GM03348 (cell line): ENCODE measurements at places on chromosomes 16 and 17.

DNA sequence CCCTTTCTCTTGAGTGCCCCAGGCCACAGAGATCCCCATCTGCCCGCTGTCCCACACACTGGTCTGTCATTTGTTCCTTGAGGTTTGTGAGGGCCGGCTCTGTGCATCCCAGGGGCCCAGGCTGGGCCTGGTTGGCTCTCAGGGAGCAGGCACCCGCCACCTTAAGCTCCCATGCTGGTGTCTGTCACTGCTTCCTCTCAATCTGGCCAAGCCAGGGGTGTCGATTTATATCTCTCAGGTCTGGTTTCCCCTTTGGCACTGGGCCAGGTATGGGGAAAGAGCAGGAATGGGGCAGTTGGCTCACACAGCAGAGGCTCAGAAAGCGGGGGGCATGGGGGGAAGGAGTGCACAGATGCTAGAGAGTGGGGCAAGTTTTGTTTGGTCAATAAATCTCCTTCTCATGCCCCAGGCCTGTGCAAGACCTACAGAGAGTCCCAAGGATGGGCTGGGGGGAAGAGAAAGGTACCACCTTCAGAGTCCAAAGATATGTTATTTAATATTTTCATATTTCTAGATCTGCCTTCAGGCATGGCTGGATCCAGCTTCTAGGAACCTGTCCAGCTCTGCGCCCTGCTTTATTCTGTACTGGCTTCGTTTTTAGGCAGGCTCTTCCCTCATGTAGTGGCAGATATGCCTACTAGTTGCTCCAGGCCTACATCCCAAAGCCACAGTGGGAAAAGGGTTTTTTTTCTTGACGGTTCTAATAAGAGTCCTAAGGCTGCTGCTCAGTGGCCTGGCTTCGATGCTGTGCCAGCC, 34.3 kb downstream of the IL4R start:
- DNase-seq = no peak

- no peak for DNase-seq
Measured at GRCh38 chr17:82449131-82449882, 1.2 kb downstream of the CYBC1 start.

DNA sequence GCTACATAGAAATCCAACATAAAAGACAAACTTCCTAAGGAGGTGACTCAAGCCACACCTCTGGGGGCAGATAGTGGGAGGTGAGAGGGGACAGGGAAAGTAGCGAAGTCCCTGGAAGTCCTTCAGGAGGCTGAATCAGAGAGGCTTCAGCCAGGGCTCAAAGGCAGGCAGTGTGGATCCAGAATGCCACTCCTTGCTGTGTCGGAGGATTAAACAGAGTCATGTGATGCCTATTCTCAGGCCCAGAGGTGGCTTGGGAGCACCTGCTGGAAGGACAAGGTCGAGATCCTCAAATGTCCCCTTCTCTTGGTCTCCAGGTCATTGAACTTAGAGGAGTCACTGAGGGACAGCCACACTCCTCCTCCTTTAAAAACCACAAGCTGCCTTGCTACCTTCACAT, 391.1 kb downstream of the SOX9 start:
- no peak for DNase-seq

DNA sequence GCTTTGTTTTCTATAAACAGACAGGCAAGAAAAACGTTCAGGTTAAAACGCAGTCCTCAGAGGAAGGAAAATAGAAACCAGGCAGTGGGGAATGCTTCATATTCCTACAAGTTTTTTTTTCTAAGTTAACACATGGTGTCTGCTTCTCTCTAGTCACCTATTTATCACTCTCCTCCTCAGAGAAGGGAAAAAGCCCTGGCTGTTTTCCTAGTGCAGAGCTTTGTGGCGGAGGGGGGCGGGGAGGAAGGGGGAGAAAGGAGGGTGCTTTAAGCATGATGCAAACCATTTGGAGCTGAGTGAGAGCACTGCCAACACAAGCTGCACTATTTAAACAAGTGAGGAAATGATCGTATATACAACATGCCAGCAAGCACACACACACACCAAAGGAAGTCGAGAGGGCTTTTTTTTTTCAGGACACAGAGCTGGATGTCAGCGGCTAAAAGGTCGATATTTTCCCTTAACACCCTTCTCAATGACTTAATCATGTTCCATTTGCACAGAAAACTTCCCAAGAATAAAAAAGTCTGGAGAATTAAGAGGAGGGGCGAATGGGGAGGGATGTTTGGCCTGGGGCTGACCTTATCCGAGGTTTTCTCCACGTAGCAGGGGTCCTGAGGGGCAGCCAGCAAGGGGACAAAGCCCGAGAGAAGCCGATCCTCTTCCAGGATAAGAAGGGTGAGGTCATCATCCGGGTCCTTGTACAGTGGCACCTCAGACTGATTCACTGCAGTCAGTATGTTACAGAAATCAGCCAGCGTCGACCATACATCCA, 117.4 kb downstream of the HIC1 start:
- peak; percentile 83 for DNase-seq

DNA sequence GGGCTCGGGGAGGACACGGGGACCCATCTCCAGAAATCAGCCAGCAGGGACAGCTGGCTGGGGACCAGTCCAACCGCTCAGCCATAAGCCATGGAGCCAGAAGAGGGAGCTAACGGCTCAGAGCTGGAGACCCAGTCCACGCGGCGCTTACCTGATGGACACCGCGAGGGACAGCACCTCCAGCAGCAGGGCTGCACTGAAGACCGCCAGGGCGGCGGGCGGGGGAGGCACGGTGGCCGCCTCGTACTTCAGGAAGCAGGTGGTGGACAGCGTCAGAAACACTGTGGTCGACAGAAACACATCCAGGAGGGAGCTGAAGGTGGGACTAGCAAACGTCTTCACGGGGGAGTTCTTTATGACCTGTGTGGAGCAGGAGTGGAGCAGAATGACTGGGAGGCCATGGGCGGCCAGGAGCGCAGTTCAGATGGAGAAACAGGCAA, 102.6 kb upstream of the CREBBP start:
- peak; percentile 78 for DNase-seq

DNA sequence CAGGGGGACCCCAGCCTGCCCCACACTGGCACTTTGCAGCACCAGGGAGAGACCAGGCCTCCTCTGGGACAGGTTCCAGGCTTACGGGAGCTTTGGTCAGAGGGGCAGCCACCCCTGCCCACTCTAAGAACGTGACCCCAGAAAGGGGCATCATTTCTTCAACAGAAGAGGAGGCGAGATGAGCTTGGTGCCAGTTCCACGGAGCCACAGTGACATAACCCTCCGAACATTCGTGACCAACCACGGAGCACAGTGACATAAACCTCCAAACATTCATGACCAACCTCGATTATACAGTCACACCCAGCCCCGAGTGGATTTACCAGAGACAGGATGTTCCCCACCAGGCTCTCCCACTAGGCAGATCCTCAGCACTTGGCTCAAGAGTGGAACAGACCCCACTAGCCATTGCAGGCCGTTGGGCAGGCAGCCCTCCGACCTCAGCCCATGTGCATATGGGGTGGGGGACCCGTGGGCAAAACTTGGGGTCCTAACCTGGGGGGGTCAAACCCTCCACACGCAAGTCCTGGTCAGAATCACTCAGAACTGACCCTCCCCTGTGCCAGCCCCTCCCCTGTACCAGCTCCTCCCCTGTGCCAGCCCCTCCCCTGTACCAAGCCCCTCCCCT, 112.9 kb downstream of the METRNL start:
- DNase-seq = peak; percentile 60

GRCh38 chr16:67399749-67400704, 6.7 kb upstream of the TPPP3 start:
- no peak for DNase-seq

DNA sequence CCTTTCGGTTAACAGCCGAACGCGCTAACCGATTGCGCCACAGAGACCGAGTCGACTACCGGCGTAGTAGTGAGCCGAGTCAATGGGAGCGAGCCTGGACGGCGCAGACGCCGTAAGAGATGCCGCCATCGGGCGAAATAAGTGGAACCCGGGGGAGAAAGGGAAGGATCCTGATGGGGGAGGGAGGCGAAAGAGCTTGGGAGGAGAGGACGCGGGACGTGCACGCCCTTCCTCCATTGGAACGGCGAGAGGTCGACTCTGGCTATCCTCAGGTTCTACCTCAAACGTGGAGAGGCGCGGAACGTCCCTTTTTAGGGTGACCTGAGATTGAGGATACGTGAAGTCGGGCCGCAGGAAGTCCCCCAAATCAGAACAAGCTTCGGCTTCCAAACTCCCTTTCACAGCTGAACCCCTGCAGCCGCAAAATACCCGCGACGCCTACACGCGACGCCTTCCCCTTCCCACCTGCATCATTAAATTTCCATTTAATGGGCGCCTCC, 683 bp upstream of the PSMB3 start:
- peak; percentile 89 for DNase-seq

DNA sequence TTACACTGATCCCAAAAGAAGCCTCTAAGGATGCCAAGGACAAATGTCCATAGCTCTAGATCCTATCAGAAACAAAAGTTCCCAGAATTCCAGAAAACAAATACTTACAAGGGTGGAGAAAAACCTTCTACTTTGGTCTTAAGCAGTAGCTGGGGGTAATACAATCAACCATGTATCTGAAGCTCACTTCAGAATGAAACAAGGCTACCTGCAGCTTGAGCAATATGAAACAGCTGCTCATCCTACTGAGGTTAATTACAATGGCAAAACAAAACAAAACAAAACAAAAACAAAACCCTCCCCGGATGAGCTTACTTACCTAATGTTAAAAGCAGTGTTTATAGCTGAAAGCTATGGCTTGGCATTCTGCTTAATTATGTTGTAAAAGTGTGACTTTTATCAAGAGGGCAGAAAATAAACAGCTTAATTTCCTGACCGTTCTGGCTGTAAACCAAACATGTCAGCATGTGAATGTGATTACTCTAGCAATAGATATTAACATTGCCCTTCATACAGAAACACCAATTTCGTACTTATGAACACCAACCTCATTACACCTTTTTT, 10.5 kb downstream of the PDZD9 start:
- DNase-seq = no peak

GRCh38 chr17:73906896-73907870, 262.9 kb upstream of the SDK2 start:
- no peak for DNase-seq

DNA sequence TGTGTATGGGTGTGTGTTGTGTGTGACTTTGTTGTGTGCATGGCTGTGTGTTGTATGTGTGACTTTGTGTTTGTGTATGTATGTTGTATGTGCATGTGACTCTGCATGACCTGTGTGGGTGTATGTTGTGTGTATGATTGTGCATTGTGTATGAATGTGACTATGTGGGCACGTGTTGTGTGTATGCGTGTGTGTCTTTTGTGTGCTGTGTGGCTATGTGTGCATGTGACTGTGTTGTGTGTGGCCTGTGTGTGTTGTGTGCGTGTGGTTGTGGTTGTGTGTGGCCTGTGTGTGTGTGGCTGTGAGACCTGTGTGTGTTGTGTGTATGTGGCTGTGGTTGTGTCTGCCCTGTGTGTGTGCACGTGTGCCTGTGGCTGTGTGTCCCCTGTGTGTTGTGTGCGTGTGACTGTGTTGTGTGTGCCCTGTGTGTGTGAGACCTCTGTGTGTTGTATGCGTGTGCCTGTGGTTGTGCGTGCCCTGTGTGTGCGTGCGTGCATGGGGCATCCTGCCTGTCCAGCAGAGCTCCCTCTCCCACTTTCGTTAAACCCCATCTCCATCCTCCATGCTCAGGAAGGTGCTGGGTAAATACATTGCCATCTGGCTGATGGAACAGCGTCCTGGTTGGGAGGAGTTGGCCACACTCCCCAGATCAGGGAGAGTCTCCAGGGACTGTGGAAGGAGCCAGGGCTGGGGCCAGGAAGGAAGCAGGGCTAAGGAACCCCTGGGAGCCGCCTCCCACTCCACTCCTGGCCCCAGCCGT, 90.1 kb upstream of the GSE1 start:
- DNase-seq = peak; percentile 84

- DNase-seq = peak; percentile 92
Measured at GRCh38 chr16:1530883-1531637, 2.4 kb upstream of the TMEM204 start.

- peak; percentile 21 for DNase-seq
Measured at GRCh38 chr16:12010388-12011251, 34.1 kb downstream of the SNX29 start.

- no peak for DNase-seq
Measured at GRCh38 chr16:77760800-77761199, 27.6 kb upstream of the VAT1L start.

GRCh38 chr17:75090871-75091854, 3.4 kb downstream of the SLC16A5 start:
- no peak for DNase-seq

DNA sequence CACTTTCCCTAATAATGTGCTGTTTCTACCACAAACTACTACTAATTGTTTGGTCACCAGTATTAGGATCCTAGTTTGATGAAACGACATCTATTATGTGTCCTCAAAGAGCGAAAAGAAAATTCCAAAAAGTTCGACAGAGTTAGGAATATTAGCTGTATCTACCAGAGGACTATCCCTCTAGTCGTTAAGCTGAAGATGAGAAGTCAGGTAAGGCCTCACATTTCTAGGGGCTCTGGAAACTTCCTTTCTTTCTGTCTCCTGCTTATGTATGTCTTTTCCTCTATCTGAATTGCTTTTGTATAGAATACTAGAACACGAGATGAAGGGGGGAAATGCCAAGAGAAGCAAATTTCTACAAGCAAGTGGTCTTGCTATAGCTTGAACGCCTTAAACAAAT, 1.6 kb downstream of the GLG1 start:
- no peak for DNase-seq

DNA sequence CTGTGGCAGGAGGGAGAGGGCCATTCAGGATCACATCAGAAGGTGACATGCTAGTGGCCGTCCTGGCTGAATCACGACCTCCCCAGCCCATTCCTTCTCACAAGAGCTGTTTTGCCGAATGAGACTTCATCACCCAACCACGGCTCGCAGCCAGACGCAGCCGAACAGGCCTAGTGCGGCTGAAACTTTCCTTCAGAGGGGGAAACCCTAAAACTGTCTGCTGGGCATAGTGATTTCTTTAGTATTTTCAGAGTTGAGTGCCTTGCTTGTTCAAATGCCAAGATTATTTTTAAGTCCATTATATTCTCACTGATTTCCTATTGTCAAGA, 343.7 kb downstream of the CPPED1 start:
- no peak for DNase-seq

GRCh38 chr16:66161942-66162341, 204.5 kb upstream of the CDH5 start:
- DNase-seq = no peak

DNA sequence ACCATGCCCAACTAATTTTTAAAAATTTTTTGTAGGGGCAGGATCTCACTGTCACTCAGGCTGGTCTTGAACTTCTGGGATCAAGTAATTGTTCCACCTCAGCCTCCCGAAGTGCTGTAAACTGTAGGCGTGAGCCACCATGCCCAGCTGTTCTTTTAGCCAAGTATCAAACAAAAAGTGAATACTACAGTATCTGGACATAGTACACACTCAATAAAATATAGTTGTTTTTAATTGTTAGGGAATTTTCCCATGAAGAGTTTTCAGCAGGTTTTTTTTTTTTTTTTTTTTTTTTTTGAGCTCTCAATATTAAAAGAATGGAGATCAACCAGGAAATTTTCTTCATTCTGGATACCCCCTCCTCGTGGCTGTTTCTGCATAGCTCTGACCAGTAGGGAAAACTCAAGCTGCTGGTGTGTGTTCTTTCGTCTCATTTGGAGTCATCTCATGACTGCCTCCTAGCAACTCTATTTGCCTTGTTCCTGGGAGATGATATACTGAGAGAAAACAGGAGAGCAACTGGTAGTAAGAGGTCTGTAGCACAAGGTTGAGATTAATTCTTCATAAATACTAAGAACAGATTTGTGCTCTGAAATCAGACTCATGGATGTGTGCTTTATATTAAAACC, 16.5 kb upstream of the PHAF1 start:
- DNase-seq = no peak

GRCh38 chr17:42023524-42024349, 3.8 kb downstream of the NKIRAS2 start:
- DNase-seq = no peak
